ENCODE measurements at places on chromosomes 16 and 17.

DNA sequence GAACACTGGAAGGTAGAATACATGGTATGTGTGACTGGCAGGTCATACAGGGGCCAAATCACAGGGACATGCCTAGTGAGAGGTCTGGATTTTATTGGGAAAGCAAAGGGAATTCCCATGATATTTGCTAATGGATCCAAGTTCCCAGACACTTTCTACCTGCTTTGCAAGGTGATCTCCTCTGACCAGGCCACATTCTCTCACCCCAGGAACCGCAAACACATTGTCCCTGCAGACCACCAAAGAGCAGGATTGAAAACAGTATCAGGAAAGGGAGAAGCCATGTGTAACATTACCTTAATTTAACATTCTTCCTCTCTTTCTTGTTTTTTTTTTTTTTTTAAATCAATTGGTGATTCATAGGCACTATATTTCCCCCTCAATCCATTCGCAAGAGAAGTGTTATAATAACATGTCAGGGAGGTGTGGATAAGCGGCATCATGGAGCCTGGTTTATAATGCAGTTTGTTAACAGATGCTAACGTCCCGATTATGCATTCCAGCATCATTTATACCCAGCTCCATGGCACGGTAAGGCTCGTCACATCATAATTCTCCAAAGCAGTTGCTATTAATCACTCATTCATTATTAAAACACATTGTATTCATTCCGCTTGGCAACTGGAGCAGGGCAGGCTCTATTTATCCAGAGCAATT lies 155.1 kb upstream of the CCL2 start:
- DNase-seq, result no peak

DNA sequence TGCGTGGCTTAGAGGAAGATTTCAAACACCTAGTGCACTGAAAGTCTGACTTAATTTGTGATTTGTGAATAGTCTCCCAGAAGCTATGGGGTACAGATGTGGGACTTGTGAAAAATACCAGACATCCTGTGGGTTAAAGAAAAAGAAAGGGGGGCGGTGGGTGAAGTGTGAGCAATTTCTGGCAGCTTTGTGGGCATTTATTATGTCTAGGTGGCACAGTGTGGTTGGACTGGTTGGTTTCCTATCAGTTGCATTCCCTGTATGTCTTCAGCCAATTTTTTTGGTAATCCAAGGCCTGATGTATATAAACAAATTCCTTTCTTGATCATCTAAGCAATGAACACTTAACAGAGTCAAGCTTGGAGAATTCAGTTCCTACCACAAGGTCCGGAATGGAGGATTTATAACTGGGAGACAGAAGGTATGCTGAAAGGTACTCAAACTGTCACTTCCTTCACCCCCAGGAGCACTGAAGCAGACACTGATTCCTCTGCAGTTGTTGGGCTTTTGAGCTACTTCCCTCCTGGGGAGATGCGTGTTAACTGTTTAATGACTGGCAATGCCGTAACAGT lies 211.6 kb downstream of the WWOX start:
- peak; percentile 20 for DNase-seq

DNA sequence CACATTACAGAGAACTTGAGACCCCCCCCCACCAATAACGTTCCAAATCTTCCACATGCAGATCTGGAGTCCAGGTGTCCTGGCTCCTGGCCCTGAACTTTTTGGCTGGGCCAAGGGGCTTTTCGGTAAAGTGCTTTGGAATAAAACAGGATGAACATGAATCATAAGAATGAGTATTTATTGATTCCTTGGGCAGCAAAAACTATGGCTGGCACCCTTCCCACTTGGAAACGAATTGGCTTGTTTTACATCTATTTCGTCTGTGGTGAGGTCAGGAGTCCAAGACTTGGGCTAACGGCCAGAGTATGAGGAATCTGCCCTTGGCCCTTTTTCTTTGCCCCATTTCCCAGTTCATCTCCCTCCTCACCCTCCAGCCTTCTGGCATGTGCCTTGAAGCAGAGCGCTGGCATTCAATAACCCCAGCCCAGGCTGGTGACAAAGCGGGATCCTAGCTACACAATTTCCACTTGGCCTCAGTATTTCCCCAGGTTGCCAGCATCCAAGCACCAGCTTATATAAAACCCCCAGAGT lies 4.1 kb upstream of the UBTF start:
- DNase-seq, result no peak

- no peak for DNase-seq
Observed at GRCh38 chr16:14641206-14641605, 8.5 kb downstream of the BFAR start.

- peak; percentile 58 for DNase-seq
Observed at GRCh38 chr17:33291248-33292200, 1.6 kb downstream of the ASIC2 start.

GRCh38 chr17:48738424-48738802 lies 9.9 kb upstream of the HOXB13 start:
- peak; percentile 22 for DNase-seq

DNA sequence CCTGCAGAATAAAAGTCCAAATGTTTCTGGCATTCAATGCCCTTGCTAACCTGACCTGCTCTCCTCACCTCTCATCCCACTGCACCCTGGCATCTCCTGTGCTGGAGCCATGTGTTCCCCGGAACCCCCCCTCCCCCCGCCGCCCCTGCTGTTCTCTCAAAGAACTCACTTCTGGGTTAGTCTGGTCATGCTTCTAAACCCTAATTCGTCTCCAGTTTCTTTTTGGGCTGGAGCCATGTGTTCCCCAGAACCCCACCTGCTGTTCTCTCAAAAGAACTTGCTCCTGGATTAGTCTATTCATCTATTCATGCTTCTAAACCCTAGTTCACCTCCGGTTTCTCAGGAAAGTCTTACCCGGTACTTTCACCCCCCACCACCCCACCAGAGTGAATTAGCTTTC lies 808 bp upstream of the ALOX15 start:
- no peak for DNase-seq

- DNase-seq, result no peak
Observed at GRCh38 chr16:60279061-60279665, 1545.0 kb upstream of the GOT2 start.

- DNase-seq, result no peak
Observed at GRCh38 chr17:34133350-34133749, 121.7 kb upstream of the CCL2 start.

GRCh38 chr17:55959756-55960155 lies 193.5 kb upstream of the ANKFN1 start:
- no peak for DNase-seq

- peak; percentile 50 for DNase-seq
Observed at GRCh38 chr17:82333279-82334171, at the start of gene SECTM1. SECTM1 (minus strand) TSS chr17:82333766; CDS start chr17:82327240, 6,526 bp downstream.

DNA sequence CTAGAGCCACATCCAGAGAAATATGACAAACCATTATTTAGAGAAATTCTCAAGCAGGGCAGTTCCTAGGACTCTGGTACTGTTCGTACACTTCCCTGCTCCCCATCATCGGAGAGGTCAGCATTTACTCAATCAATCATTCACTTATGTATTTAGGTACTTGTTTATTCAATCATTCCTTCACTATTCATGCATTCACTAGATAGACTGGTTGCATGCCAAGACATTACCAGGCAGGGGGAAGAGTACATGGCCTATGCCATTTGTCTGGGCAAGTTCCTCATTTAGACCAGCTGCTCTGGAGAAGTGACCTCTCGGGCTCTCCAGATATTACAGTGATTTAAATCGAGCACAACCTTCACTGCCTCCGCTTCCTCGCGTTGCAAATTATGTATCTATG lies 603.4 kb downstream of the KCNJ2 start:
- no peak for DNase-seq

DNA sequence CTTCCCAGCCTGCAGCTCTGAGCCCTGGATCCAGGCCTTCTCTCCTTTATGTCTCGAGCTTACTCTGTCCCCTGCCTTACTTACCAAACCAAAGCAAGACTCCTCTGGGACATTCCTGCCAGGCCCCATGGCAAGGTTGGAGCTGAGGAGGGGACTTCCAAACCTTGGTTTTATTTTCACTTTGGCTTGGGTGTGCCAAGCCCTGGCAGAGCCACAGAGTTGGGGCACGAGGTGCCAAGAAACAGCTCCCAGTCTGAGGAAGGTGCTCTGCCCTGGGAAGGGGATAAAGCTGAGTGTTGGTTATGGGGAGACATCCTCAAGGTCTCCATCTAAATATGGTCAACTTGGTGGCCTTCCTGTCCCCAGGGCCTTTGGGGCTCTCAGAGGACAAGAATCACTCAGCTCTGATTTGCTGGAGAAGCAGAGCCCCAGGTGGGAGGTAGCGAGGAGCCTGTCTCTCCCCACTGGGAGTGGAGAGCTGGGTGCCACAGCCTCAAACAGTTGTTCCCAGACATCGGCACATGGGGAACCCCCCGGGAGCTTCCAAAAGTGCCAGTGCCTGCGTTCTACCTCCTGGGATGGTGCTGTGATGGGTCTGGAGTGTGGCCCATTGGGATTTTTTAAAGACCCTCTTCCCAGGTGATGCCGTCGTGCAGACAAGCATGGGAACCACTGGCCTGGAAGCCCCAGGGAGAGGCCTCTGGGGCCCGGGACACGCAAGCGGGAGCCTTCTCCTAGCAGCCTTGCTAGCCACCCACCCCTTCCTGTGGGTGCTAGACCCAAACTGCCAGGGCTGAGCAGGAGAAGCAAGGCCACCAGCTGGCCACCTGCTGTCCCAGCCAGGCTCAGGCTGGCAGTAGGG lies 10.3 kb downstream of the NLRC5 start:
- DNase-seq, result no peak

DNA sequence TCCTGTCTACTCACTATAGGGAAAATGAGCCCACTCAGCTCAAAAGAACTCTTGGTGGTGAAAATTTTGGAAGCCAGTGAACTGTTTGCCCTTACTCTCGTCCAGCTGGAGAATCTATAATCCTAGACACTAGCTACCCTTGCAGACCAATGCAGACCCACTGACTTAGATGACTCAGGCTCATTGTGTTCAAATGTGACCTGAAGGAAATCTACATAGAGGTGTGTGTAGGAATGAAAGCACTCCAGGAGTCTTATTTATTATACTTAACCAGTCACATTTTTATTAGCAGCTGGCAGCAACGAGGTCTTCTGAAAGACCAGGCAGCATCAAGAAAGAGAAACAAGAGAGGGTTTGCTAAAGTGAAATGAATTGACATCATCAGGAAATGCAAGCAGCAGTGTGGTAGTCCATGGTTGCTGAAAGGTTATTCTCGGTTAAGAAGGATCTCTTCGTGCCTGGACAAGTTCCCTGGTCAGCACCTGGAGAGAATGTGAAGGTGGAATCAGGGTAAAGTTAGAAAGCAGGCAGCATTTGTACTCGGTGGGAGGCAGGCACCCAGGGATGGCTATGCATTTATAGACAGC lies 1.4 kb downstream of the KRTAP29-1 start:
- DNase-seq, result no peak

- no peak for DNase-seq
Observed at GRCh38 chr16:73176577-73177013, 128.7 kb upstream of the ZFHX3 start.

DNA sequence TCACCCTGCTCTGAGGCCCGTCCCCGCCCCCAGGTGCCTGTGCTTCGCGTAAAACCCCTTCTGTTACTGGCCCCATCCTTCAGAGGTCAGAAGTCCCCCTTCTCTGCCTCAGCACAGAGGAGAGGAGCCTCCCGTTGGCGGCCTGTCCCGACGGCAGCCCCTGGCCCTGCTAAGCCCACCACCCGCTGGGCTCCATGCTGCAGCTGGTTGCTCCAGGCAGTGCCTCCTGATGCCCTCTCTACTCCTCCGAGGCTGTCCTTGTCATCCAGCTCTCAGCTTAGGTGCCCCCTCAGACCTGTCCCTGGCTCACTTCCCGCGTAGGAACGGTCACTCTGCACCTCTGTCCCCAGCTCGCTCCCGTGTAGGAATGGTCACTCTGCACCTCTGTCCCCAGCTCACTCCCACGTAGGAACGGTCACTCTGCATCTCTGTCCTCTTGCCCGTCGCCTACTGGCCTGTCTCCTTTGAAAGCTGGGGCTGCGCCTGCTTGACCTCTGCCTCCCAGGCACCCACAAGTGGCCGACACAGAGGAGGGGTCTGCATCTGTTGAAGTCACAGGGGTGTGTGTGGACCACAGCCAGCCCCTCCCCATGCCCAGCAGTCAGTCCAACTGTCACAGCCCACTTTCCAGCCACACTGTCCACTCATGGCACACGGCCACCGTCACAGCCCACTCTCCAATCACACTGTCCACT lies 31.7 kb upstream of the ZC3H18 start:
- DNase-seq, result no peak

DNA sequence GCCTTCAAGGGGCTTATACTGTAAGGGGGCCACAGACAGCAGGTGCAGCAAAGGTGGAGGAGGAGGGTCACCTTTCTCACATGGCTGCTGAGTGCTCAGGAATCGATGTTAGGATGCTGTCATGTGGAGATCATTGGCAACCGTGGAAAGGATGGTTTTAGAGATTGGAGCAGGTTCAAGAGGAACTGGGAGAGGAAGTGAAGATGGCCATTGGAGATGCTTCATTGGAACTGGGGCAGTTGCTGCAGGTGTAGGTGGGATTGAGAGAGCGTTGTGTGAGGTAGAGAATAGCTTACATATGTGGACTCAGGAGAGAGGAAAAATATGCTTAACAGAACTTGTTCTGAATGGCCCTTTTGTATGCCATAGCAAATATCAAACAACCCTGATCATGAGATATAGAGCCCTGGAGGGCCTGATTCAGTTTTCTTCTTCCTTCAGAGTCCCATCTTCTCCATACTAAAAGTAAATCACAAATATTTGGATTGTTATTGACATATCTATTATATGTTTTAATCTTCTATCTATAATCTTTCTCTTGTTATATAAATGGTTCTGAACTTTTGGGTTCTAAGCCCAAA lies 40.8 kb downstream of the LDHD start:
- DNase-seq, result no peak

DNA sequence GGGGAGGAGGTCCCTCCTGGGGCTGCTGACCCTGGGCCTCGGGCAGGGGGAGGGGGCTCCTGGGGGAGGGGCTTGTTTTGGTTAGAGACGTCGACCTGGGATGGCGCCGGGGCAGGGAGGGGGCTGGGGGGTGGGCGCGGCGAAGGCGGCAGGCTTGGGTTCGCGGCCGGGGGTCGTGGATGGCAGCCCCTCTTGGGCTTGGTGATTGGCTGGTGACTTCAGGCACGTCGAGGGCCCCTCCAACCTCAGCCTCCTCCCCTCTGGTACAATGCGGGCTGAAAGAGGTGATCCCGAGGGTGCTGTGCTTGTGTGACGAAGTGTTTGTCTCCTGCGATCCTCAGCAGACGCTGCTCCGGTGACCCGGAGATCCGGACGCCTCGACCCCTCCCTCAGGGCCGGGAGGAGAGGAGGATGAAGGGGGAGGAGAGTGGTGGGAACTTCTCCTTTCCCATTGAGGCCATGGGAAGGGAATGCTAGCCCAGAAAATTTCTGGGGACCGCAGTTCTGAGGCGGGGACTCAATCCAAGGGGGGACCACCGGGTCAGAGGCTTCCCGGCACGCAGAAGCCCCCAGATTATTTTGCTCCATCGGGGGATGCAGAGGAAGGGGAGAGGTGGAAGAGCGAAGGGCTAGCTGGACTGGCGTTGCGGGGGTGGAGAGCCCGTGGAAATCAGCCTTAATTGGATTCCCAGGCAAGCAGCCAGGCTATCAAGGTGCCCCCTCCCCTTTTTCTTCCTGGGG lies 43.9 kb downstream of the RAI1 start:
- peak; percentile 63 for DNase-seq
